ENCODE measurements at places on chromosomes 11 and 22.
A peak's percentile ranks its signal among the peaks of the same experiment; 100 is the strongest.

- DNase-seq: peak; percentile 55
Measured at GRCh38 chr22:49930596-49931412, 12.4 kb downstream of the CRELD2 start.

- DNase-seq: peak; percentile 28
Measured at GRCh38 chr11:77101043-77101537, 1.6 kb upstream of the OMP start.

DNA sequence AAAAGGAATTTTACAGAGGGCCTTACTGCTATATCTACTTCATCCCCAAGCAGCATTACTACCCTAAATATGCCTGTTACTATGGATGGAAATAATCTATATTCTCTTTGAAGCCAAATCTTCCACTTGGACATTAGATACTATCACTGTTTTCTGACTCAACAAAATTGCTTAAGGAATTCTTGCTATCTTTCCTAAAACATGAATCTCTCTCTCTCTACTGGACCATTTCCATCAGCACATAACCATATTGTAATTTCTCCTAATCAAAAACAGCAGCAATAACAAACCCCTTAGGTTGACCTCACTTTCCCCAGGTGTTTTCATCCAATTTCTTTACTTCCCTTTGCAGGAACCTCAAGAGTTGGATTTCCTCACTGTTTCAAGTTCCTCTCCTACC, 67.9 kb upstream of the BLID start:
- no peak for DNase-seq

DNA sequence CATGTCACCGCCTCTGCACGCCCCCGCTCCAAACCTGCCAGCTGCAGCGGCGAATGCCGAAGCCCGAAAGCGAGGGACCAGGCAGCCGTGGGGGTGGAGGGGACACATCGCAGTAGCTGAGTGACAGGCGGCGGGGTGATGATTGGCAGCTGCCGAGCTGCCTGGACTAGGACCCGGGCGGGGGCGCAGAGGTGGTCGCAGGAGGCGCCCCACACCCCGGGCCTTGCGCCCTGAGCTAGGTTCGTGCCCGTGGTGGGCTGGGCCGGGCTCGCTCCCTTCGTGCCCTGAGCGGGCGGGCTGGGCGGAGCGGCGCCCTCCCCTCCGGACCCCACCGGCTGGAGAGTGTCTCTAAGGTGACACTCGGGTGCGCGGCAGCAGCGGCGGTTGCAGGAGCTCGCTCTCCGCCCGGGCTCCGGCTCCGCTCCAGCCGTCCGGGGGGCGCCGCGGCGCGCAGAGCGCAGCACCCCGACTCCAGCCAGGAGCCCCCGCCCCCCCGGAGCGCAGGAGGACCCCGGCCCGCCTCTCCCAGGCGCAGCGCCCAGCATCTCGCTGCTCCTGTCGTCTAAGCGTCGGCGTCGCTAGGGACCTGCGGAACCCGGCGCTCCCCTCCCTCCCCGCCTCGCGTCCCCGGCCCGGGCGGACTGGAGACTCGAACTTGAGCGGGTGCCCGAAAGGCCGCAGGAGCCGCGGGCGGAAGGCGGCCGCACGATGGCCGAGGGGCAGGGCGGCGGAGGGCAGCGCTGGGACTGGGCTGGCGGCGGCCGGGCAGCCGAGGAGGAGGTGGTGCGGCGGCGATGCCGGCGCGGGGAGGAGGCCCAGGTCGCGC, 14.5 kb upstream of the DGKZ start:
- DNase-seq: no peak
